Smooth muscle cell of the brain vasculature (primary cell): ENCODE measurements at places on chromosomes 6 and 20.

DNA sequence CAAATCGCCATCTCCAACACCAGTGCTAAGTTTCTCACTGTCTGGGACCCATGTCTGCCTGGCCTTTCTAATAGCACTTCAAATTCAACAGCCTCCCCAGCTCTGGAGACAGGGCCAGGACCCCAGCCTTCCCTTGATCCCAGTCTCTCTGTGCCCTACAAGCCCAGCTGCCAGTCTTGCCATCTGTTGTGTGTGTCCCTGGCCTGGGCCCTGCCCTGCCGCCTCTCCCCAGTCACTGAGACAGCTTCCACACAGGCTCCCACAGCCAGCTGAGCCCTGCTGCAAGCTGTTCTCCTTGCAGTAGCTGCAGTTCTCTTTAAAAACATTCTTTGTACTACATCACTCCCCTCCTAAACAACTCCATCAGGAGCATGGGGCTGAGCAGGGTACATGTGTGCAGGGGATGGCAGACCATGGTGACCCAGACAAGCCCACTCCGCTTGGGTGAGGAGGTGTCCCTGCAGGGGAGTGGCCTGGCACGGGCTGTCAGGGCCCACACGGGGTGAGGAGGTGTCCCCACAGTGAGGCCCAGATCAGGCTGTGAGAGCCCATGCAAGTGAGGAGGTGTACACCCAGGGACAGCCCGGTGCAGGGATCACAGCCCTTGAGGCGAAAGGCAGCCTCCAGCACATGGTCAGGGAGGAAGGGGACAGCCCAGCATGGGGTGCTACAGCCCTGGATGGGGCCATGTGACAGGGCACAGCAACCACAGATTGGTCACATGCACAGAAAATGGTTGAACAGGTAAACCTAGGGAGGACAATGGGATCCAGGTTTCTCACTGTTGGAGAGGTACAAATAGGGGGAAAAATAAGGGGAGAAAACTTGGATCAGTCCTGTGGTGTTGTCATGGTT, 16.2 kb downstream of the CST7 start:
- no peak for DNase-seq

DNA sequence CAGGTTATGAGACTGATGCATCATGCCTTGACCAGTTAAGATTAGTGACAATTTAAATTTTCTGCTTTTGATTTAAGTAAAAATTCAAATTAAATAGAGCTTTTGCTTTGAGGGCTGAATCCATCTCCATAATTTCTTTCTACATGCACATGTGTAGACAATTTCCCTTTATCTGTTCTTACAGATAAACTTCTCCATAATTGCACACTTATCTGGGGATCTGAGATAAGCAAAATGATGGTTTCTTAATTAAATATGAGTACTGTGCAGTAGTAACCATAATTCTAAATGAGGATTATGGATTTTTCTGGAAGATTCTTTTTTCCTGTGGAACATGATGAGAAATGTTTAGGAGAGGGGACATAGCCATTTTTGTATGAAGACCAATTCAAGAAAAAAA, 44.7 kb downstream of the ZFAND3 start:
- no peak for DNase-seq

- DNase-seq: no peak
Observed at GRCh38 chr20:24118441-24119175, 130.0 kb upstream of the GGTLC1 start.

- DNase-seq: no peak
Observed at GRCh38 chr6:124812067-124812466, 150.2 kb upstream of the RNF217 start.

DNA sequence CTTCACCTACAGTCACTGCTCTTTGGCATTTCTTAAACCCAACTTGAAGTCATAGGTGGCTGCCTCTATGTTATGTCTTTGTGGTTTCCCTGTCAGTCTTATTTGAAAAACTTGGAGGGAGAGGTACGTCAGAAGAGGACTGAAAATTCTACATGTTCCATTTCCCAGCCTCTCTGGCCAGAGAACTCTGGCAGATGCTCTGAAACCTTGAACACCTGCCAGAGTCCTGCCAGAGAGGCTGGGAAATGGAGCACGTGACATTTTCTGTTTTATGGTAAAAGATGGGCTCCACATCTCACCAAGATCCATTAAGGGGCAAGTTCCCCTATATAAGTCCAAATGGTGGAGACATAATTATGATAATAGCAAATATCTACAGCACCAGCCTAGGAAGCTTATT, 99.5 kb downstream of the MAFB start:
- no peak for DNase-seq

GRCh38 chr6:47047479-47048407, 5.6 kb upstream of the ADGRF1 start:
- DNase-seq: peak; percentile 67

DNA sequence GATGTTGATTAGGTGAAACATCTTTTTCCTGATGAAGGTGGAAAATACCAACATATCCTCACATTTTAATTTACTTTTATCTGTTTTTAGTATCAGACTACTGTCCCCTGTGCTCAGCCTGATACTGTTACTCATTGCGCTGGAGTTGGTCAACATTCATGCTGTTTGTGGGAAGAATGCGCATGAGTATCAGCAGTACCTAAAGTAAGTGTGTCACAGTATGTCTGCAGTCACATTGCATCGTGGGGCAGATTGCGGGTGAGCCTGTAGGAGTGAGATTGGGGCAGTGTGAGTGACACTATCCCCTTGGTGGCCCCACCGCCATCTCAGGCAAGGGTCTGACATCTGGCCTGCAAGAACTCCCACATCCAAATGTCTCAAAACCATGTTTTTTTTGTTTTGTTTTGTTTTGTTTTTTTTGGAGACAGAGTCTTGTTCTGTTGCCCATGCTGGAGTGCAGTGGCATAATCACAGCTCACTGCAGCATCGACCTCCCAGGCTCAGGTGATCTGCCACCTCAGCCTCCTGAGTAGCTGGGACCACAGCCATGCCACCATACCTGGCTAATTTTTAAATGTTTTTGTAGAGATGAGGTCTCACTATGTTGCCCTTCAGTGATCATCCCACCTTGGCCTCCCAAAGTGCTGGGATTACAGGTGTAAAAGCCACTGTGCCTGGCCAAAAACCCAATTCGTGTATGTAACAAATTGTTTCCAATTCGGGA, 27.8 kb downstream of the ERMARD start:
- no peak for DNase-seq

DNA sequence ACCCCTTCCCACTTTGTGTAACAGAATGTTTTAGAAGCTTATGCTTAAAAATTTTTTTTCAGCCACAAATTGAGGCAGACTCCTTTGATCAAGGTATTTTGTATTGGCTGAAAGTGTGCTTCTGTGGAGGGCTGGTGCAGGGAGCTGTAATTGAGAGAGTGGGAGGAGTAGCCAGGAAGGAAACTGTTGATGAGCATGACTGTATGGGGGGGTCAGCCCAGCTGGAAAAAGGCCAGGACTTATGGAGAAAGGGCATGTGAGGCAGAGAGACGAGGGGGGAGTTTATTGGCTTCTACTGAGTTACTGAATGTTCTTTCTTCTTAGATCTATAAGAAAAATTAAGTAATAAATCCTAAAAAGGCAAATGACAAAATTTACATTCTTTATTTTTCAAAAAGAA, 13.4 kb downstream of the RFPL4B start:
- DNase-seq: no peak

GRCh38 chr6:16481697-16482399, 243.5 kb downstream of the GMPR start:
- DNase-seq: no peak

- DNase-seq: no peak
Observed at GRCh38 chr6:7542065-7542873, 798 bp downstream of the DSP start.

- no peak for DNase-seq
Observed at GRCh38 chr6:36333931-36334725, 2.6 kb downstream of the BNIP5 start.

- no peak for DNase-seq
Observed at GRCh38 chr6:128573036-128573435, 52.6 kb upstream of the PTPRK start.

GRCh38 chr6:157885876-157886275, 62.8 kb downstream of the SNX9 start:
- DNase-seq: no peak

- no peak for DNase-seq
Observed at GRCh38 chr6:155795173-155795796, 339.6 kb upstream of the NOX3 start.

DNA sequence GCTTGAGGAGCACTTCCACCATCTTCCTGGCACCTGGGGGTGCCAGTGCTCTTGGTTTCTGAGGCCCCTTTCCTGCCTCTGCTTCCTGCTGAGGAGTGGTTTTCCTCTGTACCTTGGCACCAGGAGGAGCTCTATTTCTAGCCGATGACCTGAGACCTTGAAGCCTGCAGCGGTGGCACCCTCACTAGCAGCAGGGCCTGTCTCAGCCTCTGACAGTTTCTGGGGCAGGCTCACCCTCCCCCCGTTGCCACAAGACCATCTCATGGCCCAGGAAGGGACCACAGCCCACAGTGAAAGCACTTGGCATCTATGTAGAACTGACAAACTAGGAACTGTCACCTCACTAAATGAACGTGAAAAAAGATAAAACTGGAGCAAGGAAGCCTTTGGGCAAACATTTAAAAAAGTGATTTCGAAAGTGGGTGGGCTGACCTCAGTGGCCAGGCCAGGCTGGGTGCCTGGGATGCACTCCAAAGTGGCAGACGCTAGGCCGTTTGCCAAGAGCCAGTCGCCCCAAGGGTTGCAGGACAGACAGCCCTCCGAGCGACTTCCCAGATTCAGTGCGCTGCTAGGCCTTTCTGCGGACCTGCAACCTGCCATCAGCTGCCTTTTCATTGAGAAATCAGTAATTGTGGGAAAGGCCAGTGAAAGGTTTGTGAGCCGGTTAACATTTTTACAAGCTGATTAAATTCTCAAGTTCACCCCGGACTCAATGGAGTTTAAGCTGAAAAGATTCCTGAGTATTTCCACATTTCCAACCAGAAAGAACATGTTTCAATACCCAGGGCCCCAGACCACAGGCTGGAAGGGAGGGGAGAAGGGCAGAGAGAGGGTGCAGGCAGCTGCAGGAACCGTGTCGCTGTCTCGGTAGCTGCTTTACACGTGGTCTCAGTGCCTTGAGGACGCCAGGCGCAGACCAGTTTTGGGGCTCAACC, 303.7 kb downstream of the ESR1 start:
- DNase-seq: no peak

- no peak for DNase-seq
Observed at GRCh38 chr6:159678574-159678973, 14.5 kb downstream of the SOD2 start.

GRCh38 chr20:31687777-31688176, 34.9 kb downstream of the BCL2L1 start:
- DNase-seq: no peak

GRCh38 chr6:111589366-111589765, 16.3 kb downstream of the TRAF3IP2 start:
- DNase-seq: no peak

- no peak for DNase-seq
Observed at GRCh38 chr20:63122626-63123025, 93.3 kb downstream of the YTHDF1 start.

DNA sequence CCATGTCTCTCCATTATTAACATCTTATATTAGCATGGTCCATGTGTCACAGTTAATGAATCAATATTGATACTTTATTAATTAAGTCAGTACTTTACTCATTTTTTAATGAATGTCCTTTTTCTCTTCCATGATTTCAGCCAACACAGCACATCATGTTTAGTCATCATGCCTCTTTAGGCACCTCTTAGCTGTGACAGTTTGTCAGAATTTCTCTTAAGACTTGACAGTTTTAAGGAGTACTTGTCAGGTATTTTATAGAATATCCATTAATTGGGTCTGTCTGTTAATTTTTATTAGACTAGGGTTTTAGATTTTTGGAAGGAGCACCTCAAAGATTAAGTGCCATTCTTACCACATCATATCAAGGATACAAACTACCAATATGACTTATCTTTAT, 729.4 kb downstream of the HACE1 start:
- no peak for DNase-seq

DNA sequence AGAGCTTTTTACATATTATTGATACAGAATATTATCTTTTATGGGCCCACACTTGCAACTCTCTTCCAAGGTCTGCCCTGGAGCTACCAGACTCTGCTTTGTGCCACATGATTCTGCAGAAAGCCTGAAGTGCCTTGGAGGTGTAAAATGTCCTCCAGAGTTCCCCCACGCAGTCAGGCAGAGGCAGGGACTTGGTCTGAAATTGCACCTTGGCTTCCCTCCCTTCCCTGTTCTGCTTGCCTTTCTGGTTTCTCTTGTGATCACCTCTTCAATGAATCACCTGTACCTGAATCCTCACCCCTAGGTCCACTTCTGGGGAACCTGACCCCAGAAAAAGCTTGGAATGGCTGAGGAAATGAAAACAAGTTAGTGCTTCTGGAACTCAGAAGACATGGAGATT, 43.0 kb upstream of the TGM2 start:
- no peak for DNase-seq

- DNase-seq: no peak
Observed at GRCh38 chr20:35641743-35642142, 23.0 kb downstream of the CPNE1 start.

GRCh38 chr6:136823128-136823660, 802 bp downstream of the PEX7 start:
- no peak for DNase-seq

DNA sequence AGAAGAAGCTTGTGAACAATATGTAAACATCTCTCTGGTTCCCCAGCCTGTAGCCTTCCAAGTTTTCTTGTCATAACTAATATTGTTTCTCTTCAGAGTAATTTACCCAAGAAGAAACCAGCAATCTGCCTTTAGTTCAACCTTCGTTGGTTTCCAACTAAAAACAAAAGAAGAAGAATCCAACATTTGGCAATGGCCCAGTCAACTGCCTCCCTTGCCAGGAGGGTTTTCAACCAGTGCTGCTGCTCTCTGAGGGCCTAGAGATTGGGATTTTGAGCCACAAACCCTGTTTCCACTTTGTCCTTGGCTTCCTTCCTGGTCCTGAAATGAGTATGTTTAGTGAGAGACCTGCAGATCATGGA, 395.8 kb upstream of the CNR1 start:
- no peak for DNase-seq

DNA sequence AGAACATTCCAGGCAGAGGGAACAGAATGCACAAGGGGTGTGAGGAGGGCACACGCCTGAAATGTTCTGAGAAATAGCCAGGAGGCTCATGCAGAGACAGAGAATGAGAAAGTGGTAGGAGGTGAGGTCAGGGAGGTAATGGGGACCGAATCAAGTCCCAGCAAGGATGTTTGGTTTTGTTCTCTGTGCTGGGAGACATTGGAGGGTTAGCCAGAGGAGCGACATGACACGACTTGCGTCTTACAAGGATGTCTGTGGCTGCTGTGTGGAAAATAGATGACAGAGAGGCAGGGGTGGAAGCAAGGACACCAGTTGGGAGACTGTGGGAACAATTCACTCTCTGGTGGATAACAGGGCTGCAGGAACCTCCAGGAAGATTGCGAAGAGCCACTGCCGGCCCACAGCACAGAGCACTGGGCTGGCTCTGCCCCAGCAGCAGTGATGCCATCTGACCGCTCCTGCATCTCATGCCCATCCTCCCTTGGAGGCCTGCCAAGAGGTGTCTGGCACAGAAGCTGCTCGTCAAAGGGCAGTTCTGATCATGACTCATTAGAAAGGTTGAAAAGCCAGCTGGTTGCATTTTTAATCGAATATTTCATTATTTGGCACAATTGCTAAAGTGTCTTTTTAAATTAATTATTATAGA, 57.7 kb upstream of the CD83 start:
- DNase-seq: no peak

GRCh38 chr6:10151144-10151915, 263.5 kb downstream of the TFAP2A start:
- no peak for DNase-seq
